ENCODE measurements at places on chromosomes 2 and 18. TPM values are rescaled to one million over a fixed set of nuclear protein-coding genes. Genes with fewer than 3 reads are reported as not detected.

- no peak overlapping the region for H3K27ac ChIP-seq
- no peaks in the 10 kb centered on the region for H3K27me3 ChIP-seq
- DNase-seq = no peak
These were observed 14.4 kb downstream of the GPR45 start for GRCh38 chr2:105255979-105256378.

DNA sequence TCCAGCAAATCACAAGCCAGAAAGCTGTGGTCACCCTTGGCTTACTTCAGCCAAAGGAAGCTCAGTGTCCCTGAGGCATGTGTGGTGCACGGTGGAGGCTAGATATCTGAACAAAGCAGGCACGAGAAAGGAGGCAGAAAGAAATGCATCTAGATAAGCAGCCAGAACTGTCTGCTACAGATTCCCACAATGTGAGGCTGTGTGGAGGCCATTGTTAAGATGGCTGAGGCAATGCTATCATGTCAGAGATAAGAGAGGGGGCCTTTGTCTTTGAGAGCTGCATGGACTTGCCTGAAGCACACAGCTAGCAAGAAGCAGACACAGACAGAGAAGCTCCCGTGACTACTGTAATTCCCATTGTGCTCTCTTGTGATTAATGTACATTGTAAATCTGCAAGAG, 110.5 kb upstream of the LYPD6 start:
- no peaks in the 10 kb centered on the region for H3K36me3 ChIP-seq
- peaks cover 4% of the 10 kb centered on the region for H3K4me1 ChIP-seq
- H3K27ac ChIP-seq = no peak overlapping the region
- H3K4me3 ChIP-seq = no peak overlapping the region
- DNase-seq = no peak
- no peaks in the 10 kb centered on the region for H3K27me3 ChIP-seq

- H3K27me3 ChIP-seq = no peaks in the 10 kb centered on the region
- no peak overlapping the region for H3K4me3 ChIP-seq
- no peak for DNase-seq
- peaks cover 28% of the 10 kb centered on the region for H3K4me1 ChIP-seq
These were observed 24.7 kb upstream of the SERPINB5 start for GRCh38 chr18:63451799-63452660.

DNA sequence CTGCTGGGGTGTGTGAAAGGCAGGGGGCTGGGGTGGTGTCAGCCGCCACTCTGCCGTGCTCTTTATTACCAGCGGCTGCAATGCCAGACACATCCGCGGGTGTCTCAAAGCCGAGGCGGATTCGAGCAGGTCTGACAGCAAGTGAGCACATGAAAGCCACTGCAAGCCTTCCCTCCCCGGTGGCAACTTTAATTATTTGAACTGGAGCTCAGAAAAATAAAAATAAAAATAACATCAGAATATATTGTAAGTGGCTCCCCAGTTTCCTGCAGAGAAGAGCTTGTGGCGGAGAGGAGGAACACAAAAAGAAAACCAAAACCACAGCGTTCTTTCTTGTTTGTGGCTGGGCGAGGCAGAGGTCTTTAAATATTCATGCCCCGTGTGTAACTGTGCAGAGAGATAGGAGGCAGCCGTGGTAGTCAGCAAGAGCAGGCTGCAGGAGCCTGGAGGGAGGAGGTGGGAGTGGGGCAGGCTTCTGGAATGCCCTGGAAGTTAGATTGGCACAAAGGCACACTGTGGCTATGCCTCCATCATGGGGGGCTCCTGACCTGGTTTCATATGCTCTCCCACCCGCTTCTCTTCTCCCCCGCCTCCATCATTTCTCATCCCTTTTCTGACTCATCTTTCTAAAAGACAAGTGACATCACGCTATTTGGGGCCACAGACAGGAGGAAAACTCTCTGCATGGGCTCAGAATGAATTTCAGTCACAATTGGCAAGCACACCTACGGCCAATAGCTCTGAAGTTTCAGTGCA, 199.8 kb downstream of the CLIP4 start:
- H3K4me1 ChIP-seq = peaks cover 23% of the 10 kb centered on the region
- no peak for DNase-seq
- H3K36me3 ChIP-seq = no peaks in the 10 kb centered on the region
- H3K4me3 ChIP-seq = peak overlapping the region; percentile 32
- H3K27me3 ChIP-seq = peaks cover 5% of the 10 kb centered on the region
- peak overlapping the region; percentile 27 for H3K27ac ChIP-seq

- H3K4me1 ChIP-seq = no peaks in the 10 kb centered on the region
- no peak overlapping the region for H3K4me3 ChIP-seq
- H3K27ac ChIP-seq = no peak overlapping the region
- no peaks in the 10 kb centered on the region for H3K36me3 ChIP-seq
- no peaks in the 10 kb centered on the region for H3K27me3 ChIP-seq
These were observed 287.8 kb upstream of the SETBP1 start for GRCh38 chr18:44392933-44393332.

DNA sequence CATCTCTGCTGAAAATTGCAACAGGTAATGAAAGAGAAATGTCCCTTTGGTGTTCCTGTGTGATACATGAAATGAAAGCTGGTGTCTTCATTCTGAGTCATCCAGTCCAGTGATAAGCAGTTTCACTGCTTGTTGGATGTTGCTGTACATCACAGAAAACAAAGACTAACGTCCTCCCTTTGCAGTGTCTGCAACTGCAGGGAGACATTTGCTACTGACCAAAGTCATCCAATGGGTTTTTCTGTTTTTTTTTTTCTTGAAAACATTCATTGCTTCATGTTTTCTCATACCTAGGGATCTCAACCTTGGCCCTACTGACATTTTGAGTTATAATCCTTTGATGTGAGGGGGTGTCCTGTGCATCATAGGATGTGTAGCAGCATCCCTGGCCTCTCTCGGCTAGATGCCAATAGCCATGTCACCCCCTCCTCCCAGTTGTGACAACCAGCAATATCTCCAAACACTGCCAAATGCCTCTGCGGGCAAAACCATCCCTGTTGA, 63.6 kb upstream of the FZD5 start:
- peaks cover 2% of the 10 kb centered on the region for H3K36me3 ChIP-seq
- peaks cover 5% of the 10 kb centered on the region for H3K4me1 ChIP-seq

DNA sequence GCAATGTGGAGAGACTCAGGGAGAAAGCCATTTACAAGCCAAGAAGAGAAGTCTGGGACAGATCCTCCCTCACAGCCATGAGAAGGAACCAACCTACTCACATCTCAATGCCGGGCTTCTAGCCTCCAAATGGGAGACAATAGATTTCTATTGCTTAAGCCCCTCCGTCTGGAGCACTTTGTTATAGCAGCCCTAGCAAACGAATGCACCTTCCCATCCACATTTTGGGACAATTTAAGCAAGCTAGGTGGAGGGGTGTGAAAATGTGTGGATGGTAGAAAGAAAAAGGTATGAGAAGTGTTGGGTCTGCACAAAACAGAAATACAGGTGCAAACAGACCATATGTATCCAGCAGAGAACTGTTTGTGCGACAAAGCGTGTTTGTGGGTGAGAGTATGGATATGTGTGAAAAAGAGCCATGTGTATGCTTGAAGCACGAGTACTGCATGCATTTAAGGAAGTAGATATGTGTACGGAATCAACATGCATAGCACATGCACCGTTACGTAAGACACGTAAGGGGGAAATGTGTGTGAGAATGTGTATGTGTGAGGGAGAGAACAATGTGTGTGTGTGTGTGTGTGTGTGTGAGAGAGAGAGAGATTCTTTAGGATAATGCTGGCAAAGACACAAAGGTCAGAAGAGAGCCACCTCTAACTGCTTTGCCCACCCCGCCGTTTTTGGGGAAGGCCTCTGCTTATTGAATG, 13.1 kb upstream of the E2F6 start:
- H3K4me3 ChIP-seq = no peak overlapping the region
- no peaks in the 10 kb centered on the region for H3K36me3 ChIP-seq
- H3K27me3 ChIP-seq = peaks cover 7% of the 10 kb centered on the region
- no peak overlapping the region for H3K27ac ChIP-seq
- peaks cover 17% of the 10 kb centered on the region for H3K4me1 ChIP-seq

DNA sequence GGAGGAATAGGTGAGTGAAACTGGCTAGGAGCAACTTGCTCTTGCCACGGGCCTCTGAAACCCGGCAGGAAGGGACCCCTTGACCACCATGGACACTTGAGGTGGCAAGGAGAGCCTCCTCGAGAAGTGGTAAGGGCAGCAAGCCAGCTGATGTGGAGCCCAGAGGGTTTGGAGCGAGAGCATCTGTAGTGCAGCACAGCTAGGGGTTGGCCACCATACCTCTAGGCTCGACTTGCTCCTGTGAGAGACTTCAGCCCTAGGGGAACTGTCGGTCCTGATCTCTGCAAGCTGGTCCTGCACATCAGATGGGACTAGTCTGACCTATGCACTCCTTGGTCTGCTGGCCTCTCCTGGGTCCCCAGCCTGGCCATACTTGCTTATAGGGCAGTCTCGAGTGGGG, 158.4 kb downstream of the CCDC178 start:
- no peaks in the 10 kb centered on the region for H3K4me1 ChIP-seq
- H3K36me3 ChIP-seq = no peaks in the 10 kb centered on the region
- no peak for DNase-seq
- H3K4me3 ChIP-seq = no peak overlapping the region

- no peaks in the 10 kb centered on the region for H3K36me3 ChIP-seq
- H3K27me3 ChIP-seq = no peaks in the 10 kb centered on the region
- no peak overlapping the region for H3K4me3 ChIP-seq
- H3K27ac ChIP-seq = no peak overlapping the region
These were observed 43.1 kb upstream of the RTN4 start for GRCh38 chr2:55093381-55093780.

- H3K36me3 ChIP-seq = peaks cover 10% of the 10 kb centered on the region
- H3K27ac ChIP-seq = no peak overlapping the region
- no peaks in the 10 kb centered on the region for H3K4me1 ChIP-seq
- DNase-seq = no peak
These were observed 35.8 kb downstream of the METTL4 start for GRCh38 chr18:2535419-2535910.

GRCh38 chr2:190596993-190597392, 51.9 kb upstream of the NAB1 start:
- H3K36me3 ChIP-seq = no peaks in the 10 kb centered on the region
- peaks cover 29% of the 10 kb centered on the region for H3K4me1 ChIP-seq
- no peak overlapping the region for H3K27ac ChIP-seq
- no peak overlapping the region for H3K4me3 ChIP-seq

DNA sequence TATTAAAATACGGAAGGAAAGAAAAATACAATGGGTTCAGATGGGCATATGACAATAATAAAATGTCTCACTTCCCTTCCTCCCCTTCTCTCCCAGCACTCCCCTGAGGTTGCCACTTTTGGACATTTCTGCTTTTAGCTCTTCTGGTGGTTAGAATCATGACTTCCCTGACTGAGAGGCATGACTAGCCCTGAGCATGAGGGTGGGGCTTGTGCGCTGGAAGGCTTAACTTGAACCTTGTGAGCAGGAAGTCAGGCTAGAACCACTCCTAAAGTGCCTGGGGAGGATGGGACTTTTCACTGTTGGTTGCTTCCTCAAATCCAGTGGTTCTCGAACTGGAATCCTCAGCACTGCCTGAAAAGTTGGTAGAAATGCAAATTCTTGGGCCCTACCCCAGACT, 19.7 kb upstream of the ARHGAP25 start:
- H3K27ac ChIP-seq = no peak overlapping the region
- no peak for DNase-seq
- peaks cover 4% of the 10 kb centered on the region for H3K4me1 ChIP-seq
- H3K27me3 ChIP-seq = no peaks in the 10 kb centered on the region
- no peaks in the 10 kb centered on the region for H3K36me3 ChIP-seq

TMEM185B gene
- total RNA-seq = 22.8 TPM

LTBP1 gene
- total RNA-seq = 8.7 TPM

TAF4B gene
- total RNA-seq = 22.7 TPM

MEP1B gene
- total RNA-seq = not detected

LHCGR gene
- not detected for total RNA-seq

Data from suprapubic skin (tissue), 4 donors.